Activated naive CD4-positive, alpha-beta T cell treated with anti-CD3 and anti-CD28 coated beads for 36 hours (primary cell): ENCODE measurements at places on chromosomes 6 and 20. TPM values are rescaled to one million over a fixed set of nuclear protein-coding genes. Genes with fewer than 3 reads are reported as not detected.

Gene ABT1
- 18.4 TPM for total RNA-seq

Gene TTBK1
- total RNA-seq: 0.02 TPM

- no peak for DNase-seq
Measured at GRCh38 chr20:24718696-24719095, 230.4 kb upstream of the CST7 start.

Gene PBOV1
- total RNA-seq: not detected

- no peak for DNase-seq
Measured at GRCh38 chr6:158071121-158072082, 89.7 kb downstream of the SYNJ2 start.

Gene PPP1R14C
- total RNA-seq: not detected

- no peak for DNase-seq
Measured at GRCh38 chr20:62780696-62781095, 15.6 kb upstream of the MRGBP start.

Gene SLA2
- total RNA-seq: 44.1 TPM

DNA sequence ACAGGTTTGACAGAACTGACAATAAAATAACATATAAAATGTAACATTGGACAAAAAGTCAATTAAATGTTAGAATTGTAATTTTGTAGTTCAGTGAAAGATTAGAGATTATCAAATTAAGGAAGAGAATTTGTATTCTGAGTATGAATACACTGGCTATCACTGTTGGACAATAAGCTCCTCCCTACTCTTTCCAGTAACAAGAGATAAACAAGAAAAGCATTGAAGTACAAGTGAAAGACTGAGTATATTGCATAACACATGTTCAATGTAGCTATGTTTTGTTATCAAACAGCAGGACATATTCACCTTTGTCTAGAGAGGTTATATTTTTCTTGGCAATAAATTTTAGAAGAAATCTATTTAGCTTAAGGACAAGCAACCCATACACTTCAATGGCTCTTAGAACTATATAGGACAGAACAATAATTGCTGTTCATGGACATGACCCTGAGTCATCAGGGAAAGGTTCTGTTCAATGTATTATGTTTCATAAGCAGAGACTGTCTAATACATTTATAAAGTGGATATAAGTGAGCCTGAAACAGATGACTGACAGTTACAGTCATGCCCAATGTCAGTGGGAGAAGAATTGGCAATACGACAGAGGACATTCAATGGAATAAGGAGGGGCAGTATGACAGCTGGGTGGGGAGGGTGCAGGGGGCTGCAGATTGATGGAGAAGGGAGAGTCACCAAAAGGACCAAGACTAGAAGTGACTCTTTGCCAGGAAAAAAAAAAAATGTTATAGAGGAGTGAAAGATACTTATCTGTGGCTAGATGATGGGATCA is 520.4 kb downstream of the FRK start:
- DNase-seq: no peak

- no peak for DNase-seq
Measured at GRCh38 chr6:159913862-159914564, 23.2 kb downstream of the MAS1 start.

GRCh38 chr20:41167481-41168253 is 30.3 kb downstream of the PLCG1 start:
- no peak for DNase-seq

Gene C20orf141
- total RNA-seq: not detected

GRCh38 chr20:58787211-58788005 is 63.3 kb downstream of the GNAS-AS1 start:
- DNase-seq: no peak

- DNase-seq: no peak
Measured at GRCh38 chr6:40163924-40164323, 229.7 kb upstream of the MOCS1 start.

Gene GLP1R
- total RNA-seq: 0.07 TPM

GRCh38 chr6:127266178-127266891 is at the start of gene RNF146:
TSS of gene RNF146 (plus strand) at chr6:127266864. CDS start at chr6:127280339, 13,475 bp downstream.
- peak; percentile 74 for DNase-seq

- no peak for DNase-seq
Measured at GRCh38 chr6:147166360-147166944, 37.8 kb upstream of the STXBP5 start.

GRCh38 chr20:3788685-3789155 is 2.2 kb upstream of the CENPB start:
- DNase-seq: no peak

GRCh38 chr6:121302882-121303281 is 31.4 kb downstream of the TBC1D32 start:
- no peak for DNase-seq

Gene GABRR1
- not detected for total RNA-seq

- no peak for DNase-seq
Measured at GRCh38 chr6:108570517-108570916, 9.8 kb downstream of the FOXO3 start.

Gene SIRPA
- 0.10 TPM for total RNA-seq

DNA sequence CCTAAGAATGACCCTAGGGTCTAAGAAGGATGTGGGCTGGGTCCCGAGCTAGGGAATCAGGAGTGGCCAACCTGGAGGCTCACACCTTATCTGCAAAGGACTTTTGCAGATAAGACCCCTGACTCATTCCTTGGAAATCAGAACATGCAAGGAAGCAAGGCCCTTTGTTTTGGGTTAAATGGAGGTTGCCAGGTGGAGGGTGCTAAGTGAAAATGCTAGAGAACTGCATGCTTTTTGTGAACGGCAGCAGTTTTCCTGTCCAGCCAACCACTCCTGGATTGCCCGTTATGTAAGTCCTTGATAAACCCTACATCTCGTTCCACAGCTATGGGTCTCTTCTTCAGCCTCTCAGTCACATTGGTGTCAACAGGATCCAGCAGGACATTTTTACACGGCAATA is 52.1 kb upstream of the CST7 start:
- no peak for DNase-seq

Gene BPIFB1
- not detected for total RNA-seq
